ENCODE measurements at places on chromosomes 16 and 17.
A peak's percentile ranks its signal among the peaks of the same experiment; 100 is the strongest.

GRCh38 chr17:57143361-57143760, 58.3 kb downstream of the AKAP1 start:
- no peak for DNase-seq

- no peak for DNase-seq
These were observed 84.6 kb downstream of the GP2 start for GRCh38 chr16:20242568-20243255.

DNA sequence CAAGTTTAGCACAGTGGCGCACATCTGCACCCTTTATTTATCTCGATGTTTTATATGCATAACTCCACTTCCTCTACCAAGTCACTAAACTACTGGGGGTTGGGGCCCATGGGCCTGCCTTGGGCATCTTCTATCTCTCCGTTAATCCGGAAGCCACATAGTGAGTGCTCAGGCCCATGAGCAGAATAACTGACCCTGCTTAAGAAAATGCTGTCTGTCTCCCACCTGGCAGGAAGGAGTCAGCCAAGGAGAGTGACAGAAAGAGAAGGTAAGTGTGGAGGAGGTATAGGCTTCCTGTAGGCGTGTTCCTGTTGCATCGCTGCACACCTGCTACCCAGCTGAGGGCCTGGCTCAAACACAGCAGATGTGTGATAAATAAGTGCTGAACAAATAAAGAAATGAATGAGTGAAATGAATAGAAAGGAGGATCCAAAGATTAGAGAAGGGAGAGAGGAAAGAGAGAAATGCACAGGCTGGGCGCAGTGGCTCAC, 320.1 kb downstream of the SLC39A11 start:
- no peak for DNase-seq

- no peak for DNase-seq
These were observed 47.6 kb downstream of the NLRC5 start for GRCh38 chr16:57036945-57037344.

GRCh38 chr17:7220593-7221277, 997 bp downstream of the ACADVL start:
- DNase-seq, result peak; percentile 60

DNA sequence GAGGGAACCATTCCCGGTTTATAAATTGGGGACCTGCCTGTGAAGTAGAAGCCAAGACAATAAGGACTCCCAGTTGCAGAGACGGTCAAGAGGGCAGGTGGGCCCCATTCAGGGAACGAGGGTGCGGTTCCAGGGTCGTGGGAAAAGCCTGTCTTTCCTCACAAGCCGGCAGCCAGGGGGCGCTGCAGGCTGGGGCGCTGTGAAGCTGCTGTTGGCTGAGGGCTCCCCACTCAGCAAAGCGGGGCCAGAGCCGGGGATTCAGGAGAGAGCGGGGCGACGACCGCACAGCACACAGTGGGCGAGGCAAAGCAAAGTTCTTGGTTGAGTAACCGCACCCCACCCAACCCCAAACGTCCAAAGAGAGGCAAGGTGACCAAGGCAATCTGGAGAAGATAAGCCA, 24.9 kb downstream of the CDRT15 start:
- no peak for DNase-seq

- no peak for DNase-seq
These were observed 194.3 kb upstream of the RPL38 start for GRCh38 chr17:74009056-74009625.

Measured in effector memory CD8-positive, alpha-beta T cell (primary cell).